ENCODE measurements at places on chromosomes 16 and 17.

DNA sequence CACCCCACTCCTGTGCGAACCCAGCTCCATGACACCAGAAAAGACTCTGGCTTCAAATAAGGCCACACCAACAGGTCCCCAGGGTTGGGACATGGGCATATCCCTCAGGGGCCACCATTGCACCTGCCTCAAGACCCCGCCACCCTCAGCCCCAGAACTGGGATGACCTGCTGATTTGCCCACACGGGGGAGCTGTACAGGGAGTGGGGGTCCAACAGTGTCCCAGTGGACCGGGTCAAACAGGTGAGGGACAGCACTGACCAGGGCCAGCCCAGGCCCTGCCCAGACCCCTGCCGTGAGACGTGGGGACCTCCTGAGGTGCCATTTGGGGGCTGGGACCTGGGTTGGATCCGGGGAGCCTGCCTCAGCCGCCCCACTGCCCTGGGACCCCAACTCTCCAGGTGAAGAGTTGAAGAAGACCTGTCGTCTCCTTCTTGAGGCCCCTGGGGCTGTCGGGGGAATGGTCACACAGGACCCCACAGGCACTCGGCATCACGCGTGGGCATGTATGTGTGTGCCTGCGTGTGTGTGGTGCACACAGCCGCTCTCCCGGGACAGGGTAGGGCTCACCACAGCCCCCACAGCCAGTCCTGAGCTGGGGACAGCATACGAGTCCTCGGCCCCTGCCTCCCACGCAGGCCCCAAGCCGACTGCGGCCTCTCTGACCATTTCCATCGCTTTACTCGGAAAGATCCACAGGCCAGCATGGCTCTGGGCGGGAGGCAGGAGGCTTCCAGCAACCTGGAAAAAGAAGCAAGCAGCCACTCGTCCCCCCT lies 34.2 kb upstream of the ZNF469 start:
- no peak for DNase-seq

DNA sequence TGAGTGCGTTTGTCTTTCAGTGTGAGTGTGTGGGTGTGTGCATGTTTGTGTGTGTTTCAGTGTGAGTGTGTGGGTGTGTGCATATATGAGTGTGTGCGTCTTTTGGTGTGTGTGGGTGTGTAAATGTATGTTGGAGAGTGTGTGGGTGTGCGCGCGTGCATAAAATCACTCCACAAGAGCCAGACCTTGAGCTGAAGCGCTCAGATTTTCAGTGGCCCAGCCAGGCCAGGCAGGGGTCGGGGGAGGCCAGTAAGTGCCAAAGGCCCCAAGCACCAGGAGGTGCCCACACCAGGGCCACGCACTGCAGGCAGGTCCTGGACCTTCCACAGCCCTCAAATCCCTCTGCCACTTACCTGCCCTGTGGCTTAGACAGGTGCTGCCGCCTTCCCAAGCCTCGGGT lies 184.0 kb downstream of the SOX9 start:
- DNase-seq = no peak

DNA sequence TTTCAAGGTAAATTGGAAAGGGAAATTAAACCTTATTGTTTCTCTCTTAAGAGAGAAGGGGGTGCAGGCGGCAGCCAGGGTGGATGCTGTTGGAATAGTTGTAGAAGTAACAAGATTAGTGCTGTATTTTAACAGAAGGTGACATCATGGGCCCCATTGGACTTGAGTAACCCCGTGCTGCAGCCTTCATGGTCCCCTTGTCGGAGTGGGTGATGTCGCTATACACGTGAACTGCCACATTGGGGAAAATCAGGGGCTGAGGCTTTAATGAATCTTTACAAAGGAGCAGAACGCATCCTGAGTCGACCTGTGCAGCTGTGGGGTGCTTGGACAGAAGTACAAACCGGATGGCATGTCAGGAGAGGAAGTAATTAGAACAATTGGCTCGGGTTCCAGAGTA lies 3.2 kb downstream of the SNX11 start:
- peak; percentile 80 for DNase-seq

DNA sequence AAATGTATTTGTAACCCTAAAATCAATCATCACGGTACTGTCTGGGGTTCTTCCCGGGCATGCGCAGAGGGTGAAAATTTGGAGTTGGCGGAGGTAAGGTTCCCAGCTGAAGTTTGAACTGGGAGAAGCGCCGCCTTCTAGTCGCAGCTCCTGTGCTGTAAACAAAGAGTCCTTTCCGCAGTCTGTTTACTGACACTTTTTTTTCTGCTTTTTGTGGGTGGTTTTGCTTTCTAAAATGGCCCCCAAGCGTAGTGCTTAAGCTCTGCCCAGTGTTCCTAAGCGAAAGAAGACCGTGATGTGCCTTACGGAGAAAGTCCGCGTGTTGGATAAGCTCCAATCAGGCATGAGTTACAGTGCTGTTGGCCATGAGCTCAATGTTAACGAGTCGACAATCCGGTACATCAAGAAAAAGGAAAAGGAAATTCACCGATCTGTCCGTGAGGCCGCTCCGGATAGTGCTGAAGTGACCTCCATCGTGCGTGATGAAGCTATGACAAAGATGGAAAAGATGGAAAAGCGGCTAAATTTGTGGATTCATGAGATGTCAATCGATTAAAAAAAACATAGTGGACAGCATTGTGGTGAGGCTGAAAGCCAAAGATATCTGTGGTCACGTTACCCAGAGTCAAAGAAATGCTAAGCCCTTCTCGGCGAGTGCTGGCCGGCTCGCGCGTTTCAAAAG lies 570 bp upstream of the CFDP1 start:
- peak; percentile 85 for DNase-seq

DNA sequence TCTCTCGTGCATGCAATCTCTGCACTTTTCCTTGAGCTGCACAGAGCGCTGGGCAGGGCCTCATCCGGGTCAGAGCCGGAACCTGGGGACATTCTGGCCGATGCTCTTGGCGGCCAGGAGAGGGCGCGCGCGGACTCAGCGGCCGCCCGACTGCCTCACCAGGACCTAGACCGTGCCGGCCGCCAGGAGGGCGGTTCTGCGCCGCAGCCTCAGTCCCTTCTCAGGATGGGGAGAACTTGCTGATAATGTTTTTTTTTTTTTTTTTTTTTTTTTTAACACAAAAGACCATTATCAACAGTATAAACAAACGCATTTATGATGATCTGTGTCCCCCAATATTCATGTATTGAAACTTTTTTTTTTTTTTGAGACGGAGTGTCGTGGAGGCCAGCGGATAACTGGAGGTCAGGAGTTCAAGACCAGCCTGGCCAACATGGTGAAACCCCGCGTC lies 8.1 kb upstream of the FLYWCH2 start:
- DNase-seq = peak; percentile 85

- no peak for DNase-seq
Measured at GRCh38 chr17:12730421-12730820, 58.9 kb upstream of the ARHGAP44 start.

DNA sequence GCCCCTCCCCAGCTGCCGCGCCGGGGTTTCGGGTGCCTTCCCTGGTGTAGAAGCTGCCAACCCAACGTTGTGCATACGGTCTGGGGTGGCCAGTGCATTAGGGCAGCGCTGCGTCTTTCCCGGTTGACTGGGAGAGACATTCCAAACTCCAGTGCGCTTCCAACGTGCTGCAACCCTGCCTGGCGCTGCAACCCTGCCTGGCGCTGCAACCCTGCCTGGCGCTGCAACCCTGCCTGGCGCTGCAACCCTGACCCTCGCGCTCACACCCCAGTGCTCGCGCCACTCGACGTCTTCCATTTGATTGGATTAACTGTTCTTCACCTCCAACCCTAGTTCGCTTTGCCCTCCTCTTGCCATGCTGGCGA lies 488 bp upstream of the HAP1 start:
- DNase-seq = no peak

DNA sequence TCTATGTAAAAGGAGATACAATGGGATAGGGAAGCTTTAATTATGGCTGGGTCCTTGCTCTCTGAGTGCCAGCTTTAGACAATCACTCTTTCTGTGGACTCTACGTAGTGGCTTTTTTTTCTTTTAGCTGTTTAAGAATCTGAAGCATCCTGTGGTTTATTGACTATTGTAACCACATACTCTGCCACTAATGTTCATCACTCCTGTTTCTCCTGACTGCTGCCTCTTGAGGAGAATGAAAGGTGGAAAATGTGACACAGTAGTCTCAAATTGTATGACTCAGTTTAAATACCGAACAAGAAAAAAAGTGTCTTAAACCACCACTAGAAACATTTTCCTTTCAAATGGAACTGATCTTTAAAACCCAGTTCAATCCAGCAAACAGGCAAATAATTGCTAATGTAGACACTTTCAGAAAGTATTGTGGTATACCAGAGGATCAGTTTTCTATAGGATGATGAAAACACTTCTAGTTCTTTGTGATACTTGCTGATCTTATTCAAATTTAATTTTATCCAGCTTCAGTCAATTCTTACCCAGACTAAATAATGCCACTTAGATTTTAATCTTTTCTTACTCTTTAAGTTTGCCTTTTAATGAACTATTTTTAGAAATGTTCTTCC lies 302.7 kb upstream of the PMFBP1 start:
- DNase-seq = no peak

- DNase-seq = no peak
Measured at GRCh38 chr17:61253362-61253761, 146.3 kb upstream of the TBX2 start.

GRCh38 chr17:3799181-3799945 lies 1.6 kb downstream of the ITGAE start:
- DNase-seq = peak; percentile 54

DNA sequence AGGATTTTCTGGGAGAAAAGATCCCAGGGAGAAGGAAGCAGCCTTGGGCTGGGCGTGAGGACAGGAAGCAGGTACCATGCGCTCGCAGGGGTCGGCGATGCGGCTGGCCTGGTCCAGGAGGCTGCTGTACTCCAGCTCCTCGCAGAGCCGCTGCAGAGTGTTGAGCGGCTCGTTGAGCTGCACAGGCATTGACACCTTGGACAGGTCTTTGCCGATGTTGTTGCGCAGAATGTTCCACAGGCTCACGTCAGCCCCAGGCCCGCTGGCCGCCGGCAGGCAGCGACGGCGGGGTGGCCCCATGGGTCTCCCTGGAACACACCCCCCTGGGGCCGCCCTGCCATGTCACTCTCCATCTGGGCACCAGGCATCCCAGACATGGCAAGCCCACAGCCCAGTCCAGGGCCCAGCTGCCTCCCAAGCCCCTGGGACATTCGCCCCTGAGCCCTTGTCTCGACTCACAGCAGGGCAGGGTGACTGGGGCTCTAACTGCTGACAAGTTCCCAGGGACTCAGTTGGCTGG lies 8.0 kb downstream of the OSBPL7 start:
- DNase-seq = no peak

GRCh38 chr16:69311533-69312387 lies 610 bp downstream of the VPS4A start:
- DNase-seq = peak; percentile 53

GRCh38 chr17:2681650-2682049 lies 29.9 kb downstream of the CLUH start:
- DNase-seq = no peak

DNA sequence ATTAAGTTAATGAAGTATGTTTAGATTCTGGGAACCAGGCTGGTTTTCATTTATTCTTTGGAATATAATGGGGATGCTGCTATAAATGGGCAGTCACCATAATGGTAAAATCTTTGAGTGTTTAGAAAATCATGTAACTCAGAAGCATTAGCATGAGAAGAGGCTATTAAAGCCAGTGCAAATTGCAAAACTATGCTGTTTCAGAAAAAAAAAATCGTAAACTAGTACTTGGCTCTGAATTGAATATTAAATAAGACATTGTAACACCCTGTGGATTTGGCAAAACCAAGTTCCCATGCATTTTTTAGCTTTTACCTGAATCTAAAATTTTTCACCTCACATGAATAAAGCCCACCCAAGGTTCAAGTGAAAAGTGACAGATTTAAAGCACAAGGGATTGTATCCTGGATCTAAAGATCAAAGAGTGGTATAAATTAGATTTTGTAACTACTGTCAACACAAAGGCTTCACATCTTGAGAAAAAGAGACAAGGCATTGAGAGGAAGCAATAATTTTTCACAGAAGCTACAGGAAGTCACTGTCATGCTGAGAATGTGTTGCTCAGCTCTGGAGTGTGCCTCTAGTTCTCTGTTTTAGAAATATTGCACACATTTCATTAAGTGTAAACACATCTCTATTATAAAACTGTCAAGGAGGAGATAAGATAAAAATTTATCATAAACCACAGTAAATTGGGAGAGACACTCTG lies 142.2 kb downstream of the ABCA8 start:
- no peak for DNase-seq

DNA sequence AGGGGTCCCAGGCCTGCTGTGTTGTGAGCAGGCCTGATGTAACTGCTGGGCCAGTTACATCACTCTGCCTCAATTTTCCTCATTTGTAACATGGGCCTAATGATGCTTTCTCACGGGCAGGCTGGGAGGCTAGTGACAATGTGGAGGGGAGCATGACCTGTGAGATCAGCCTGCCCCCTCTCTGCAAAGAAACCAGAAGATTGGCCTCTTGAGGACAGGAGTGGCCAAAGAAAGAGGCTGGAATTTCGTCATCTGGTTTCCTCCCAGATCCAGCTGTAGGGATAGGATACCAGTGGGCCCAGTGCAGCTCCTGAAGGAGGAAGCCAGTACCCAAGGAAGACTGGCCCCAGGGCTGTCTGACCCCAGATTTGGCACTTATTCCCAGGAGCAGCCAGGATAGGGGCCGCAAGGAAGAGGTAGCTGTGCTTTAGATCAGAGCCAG lies 615 bp upstream of the SREBF1 start:
- DNase-seq = peak; percentile 57

GRCh38 chr17:7552621-7553051 lies 3.8 kb downstream of the TNFSF12 start:
- no peak for DNase-seq

DNA sequence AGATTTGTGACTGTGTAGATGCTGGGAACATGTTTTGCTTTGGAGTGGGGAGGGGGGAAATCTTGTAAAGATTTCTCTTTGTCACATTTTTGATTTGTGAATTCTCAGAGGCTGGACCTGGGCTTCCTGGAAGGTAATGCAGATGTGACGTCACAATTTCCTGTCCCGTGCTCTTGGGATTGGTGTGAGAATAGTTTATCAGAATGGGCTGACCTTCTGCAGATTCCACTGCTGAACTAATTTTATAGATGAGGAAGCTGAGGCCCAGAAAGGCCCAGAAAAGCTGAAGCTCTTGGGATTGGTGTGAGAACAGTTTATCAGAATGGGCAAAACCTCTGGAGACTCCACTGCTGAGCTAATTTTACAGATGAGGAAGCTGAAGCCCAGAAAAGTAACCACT lies 34.0 kb downstream of the HS3ST3B1 start:
- no peak for DNase-seq

GRCh38 chr16:9528511-9529079 lies 437.2 kb downstream of the HAPSTR1 start:
- DNase-seq = no peak

GRCh38 chr17:78110363-78111015 lies 18.1 kb downstream of the TMC6 start:
- no peak for DNase-seq

GRCh38 chr17:55334881-55335540 lies 70.3 kb downstream of the HLF start:
- no peak for DNase-seq

DNA sequence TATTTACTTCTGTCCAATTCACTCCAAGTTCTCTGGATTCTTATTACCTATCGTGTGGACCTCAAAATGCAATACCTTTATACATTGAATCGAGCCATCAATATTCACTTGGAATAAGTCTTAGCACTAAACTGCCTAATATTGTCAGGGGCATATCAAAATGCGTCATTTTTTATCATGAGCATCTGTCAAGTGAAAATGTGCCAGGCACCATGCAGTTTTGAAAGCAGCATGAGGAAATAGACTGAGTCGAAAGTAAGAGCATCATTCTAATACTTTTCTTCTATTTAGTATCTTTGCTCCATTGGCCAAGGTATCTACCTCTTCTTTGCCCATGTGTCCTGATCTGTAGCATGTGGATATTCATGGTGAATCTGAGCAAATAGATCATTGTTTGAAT lies 1193.4 kb downstream of the CDH11 start:
- no peak for DNase-seq

- no peak for DNase-seq
Measured at GRCh38 chr17:34665150-34665806, 85.9 kb downstream of the TMEM132E start.
